Naive thymus-derived CD8-positive, alpha-beta T cell (primary cell): ENCODE measurements at places on chromosomes 1 and 21. TPM values are rescaled to one million over a fixed set of nuclear protein-coding genes. Genes with fewer than 3 reads are reported as not detected.

GRCh38 chr1:46483589-46483988 is 6.0 kb upstream of the DMBX1 start:
- DNase-seq = no peak
- peaks cover 7% of the 10 kb centered on the region for H3K4me1 ChIP-seq
- H3K27ac ChIP-seq = no peak overlapping the region
- no peaks in the 10 kb centered on the region for H3K36me3 ChIP-seq
- no peak overlapping the region for H3K4me3 ChIP-seq

GRCh38 chr1:118961156-118961555 is 27.0 kb downstream of the TBX15 start:
- no peaks in the 10 kb centered on the region for H3K36me3 ChIP-seq
- H3K27ac ChIP-seq = no peak overlapping the region
- no peak for DNase-seq
- H3K27me3 ChIP-seq = peaks cover 11% of the 10 kb centered on the region

CDK18 gene
- 0.32 TPM for polyA plus RNA-seq

OR2W3 gene
- not detected for polyA plus RNA-seq

SPATA1 gene
- polyA plus RNA-seq = not detected

DNA sequence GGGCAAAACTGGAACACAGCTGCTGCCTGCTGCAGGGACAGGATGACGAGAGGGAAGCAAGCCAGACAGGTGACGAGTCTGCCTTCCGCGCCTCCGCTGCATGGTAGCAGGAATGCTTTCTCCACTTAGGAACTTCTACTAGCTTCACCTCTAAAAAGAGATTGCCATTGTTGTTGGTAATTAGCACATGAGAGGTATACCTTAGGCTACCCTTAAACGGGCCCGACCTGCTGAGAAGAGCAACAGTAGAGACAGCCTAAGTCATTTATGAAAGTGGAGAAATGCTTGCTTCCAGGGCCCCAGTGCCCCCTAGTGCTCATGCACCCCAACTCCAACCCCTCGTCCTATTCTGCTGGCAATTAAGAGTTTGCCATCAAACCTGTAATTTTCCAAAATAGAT is 96.9 kb upstream of the AKT3 start:
- H3K27me3 ChIP-seq = peaks cover 2% of the 10 kb centered on the region
- no peak overlapping the region for H3K27ac ChIP-seq
- H3K36me3 ChIP-seq = no peaks in the 10 kb centered on the region
- H3K4me3 ChIP-seq = no peak overlapping the region
- no peak for DNase-seq
- H3K4me1 ChIP-seq = no peaks in the 10 kb centered on the region

DNA sequence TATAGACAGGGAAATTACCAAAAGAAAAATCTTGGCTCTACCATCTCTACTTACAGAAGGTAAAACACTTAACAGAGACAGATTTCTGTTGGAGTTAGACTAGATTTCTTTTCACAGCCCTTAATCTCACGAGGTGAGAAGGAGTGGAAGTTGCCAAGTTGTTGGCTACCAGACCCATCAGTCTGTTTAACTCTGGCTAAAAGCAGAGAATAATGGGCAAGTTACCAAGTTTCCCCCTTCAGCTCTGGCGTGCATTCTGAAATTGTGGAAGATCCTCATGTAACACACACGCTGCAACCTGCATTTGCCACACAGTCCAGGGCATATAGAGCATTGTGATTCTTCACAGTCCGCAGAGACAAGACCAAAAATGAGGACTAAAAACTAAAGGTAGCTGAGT is 49.3 kb downstream of the STX6 start:
- H3K4me3 ChIP-seq = no peak overlapping the region
- no peak overlapping the region for H3K27ac ChIP-seq
- H3K27me3 ChIP-seq = no peaks in the 10 kb centered on the region
- H3K36me3 ChIP-seq = peaks cover 46% of the 10 kb centered on the region
